ENCODE measurements at places on chromosomes 4 and X. TPM values are rescaled to one million over a fixed set of nuclear protein-coding genes. Genes with fewer than 3 reads are reported as not detected.
A peak's percentile ranks its signal among the peaks of the same experiment; 100 is the strongest.

- no peak for DNase-seq
Observed at GRCh38 chr4:105808030-105808749, 87.1 kb upstream of the NPNT start.

DNA sequence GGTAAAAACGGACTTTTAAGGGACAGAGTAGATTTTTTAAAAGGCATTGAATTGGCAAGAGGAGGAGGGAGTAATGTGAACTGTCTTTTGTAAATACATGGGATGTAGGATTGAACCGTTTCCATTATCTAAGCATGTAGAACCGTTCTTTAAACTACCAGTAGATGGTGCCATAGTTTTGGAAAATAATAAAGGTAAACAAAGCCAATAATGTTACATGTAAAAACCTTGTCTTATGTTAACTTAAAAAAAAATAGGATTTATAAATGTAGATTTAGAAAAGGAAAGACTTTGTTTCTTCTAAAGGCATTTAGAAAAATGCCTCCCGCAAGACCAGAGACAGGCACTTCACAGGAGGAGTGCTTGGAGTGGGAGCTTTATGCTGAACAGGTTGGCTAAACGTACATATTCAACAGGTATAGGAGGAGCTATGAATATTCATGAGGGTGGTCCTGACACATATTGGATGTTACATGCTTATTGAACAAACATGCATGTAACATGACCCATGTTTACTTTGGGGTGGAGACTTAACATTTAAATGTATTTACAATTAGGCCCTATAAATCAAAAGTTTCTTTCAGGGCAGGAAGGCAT, 45.5 kb upstream of the FAM241A start:
- peak; percentile 73 for DNase-seq

DNA sequence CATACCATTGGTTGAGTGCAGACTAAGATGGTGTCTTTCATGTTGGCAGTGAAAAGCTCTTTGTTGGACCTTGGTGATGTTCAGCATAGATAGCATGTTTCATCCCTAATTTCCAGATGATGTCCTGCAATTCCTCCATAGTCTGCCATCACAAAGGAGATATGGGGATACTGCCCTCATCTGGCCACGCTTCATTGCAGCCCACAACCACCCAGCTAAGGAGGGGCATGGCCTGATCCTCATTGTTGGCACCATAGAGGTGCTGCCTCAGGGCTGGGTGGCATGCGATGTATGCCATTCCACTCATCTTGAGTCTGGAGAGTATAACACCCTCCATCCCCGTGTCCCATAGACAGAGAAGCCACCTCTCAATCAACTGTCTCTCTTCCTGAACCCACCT, 31.5 kb upstream of the NUDT6 start:
- no peak for DNase-seq

DNA sequence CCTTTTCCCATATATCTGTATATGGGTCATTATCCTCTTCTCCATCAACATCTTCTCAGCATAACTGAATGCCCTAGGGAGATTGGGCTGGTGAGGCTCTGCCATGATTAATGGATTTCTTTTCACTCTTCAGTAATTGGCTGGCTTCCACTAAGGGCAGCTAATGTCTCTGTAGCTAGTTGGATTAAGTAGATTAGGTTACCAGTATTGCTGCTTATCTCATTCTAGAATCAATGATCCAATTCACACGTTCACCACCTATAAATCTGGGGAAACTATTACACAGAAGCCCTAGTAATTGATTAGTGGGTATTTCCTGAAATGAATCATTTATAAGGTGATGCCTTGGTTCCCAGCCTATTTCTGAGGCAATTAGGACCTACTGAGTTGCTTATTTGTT, 94.8 kb downstream of the KDR start:
- no peak for DNase-seq

DNA sequence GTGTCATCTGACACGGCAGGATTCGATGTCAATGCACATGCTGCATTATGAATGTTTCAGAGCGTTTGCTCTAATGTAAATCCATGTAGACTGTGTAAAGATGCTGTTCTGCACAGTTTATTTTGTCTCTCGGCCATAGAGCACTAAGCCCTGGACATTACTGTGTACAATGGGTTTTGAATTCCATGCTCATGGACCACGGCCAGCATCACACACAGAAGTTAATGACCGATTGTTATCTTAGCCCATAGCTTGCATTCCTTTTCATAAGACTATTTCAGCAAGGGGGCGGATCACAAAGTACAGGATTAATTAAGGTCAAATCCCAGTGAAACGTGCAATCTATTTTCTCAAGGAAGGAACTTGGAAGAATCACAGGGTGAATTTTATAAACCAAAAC, 286.1 kb upstream of the TENM3 start:
- DNase-seq, result peak; percentile 78

DNA sequence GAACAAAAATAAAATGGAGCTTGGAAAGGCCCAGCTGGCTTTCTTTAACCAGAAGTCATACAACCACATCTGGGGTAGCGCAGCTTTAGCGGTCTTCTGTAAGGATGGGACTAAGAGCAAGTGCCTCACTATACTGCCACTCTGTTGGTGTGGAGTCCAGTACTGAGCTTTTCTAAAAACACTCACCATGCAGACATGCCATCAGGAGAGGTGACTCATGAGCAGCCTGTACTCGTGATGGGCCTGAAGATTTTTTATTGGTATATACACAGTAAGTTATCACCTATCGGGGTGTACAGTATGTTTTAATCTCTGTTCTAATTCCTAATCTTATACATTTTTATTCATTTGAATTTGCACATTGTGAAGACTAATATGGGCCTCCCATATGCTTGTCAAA, 9.6 kb downstream of the PPP3CA start:
- DNase-seq, result peak; percentile 77

GRCh38 chr4:72631296-72631695, 62.3 kb upstream of the ADAMTS3 start:
- DNase-seq, result peak; percentile 49

DNA sequence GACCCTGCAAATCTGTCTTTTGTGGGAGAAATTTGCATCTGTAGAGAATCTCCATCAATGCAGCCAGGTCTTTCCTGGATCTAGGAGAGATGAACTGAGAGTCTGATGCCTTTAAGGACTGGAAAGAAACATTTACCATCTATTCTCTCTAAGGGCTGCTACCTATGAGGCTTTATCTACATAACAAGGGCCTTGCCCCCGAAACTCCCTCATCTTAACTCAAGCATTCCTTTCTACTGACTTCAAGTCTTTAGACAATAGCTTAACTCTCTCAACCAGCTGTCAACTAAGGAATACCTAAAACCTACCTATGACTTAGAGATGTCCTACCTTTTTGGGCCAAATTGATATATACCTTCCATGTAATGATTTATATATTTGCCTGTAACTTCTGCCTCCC, 32.1 kb downstream of the MAGEB17 start:
- DNase-seq, result no peak

FABP2 gene
- not detected for polyA plus RNA-seq

All from IMR-90 (cell line).